ENCODE measurements at places on chromosomes 7 and 10.

GRCh38 chr7:151920488-151920887 lies 35.8 kb upstream of the GALNTL5 start:
- DNase-seq = no peak

DNA sequence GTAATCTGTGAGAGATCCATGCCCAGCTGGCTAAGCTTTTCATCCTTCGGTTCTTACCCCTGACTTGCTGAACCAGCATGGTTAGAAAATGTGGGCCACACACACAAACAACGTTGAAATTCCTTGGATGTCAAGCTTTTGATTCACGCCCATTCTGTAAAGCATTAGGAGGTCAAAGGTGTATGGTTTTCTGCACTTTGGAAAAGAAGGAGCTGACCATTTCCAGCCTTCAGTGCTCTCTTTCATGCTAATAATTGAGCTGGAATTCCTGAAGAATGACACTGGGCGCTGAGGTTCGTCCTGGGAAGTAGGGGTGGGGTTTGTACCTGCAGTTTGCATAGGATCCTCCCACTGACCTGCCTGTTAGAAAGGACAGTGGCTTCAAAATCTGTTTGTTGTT lies 23.1 kb downstream of the KLF6 start:
- DNase-seq = no peak

DNA sequence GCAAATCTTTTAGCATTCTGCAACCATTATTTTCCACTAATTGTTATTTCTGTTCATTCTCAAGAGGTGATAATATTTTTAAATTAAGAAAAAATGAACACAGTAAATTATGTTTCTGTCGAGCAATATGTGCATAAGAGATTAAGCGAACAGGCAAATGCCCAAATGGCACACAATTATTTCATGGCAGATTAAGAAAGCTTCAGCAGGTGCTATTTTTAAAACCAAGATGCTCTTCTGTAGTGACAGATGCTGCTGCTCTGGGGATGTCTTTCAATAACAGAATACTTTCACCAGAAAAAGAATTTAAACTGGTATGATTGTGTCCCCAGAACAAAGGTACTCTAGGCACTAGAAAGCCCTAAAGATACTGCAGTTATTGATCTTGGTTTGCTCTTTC lies 412.7 kb upstream of the SORCS1 start:
- DNase-seq = no peak

DNA sequence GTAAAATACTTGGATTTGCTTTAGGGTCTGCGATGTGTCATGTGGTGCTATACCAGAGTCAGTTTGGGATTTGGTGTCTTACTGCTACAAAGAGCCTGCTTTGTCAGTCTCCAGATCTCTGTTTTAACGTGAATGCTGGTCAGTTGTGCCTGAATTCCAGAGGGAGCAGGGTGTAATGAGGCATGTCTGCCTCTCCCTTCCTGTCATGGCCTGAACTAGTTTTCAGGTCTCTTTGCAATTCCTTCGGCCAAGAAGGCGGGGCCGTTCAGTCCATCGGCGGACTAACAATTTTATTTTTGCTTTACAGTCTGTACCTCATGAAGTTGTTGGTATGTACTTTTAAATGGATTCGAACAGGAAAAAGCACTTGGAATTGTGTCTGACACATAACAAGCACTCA lies 465.1 kb upstream of the ADARB2 start:
- DNase-seq = no peak

DNA sequence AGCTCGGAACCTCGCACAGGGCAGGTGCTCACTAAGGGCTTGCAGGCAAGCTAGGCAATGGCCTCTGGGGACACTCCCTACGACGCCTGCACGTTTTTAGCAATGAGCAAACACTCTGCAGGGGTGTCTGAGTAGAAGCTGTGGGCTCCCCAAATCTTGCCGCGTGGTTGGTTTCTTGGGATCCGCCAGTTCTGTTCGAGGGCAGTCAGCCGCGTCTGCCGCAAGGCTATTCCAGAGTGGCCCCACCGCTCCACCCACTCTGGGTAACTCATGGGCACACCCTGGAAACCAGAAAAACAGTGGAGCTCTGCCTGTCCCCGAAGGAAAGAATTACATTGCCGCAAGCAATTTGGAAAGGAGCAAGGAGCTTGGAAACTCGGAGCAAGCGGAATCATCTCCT lies 189.3 kb upstream of the LYZL2 start:
- no peak for DNase-seq

DNA sequence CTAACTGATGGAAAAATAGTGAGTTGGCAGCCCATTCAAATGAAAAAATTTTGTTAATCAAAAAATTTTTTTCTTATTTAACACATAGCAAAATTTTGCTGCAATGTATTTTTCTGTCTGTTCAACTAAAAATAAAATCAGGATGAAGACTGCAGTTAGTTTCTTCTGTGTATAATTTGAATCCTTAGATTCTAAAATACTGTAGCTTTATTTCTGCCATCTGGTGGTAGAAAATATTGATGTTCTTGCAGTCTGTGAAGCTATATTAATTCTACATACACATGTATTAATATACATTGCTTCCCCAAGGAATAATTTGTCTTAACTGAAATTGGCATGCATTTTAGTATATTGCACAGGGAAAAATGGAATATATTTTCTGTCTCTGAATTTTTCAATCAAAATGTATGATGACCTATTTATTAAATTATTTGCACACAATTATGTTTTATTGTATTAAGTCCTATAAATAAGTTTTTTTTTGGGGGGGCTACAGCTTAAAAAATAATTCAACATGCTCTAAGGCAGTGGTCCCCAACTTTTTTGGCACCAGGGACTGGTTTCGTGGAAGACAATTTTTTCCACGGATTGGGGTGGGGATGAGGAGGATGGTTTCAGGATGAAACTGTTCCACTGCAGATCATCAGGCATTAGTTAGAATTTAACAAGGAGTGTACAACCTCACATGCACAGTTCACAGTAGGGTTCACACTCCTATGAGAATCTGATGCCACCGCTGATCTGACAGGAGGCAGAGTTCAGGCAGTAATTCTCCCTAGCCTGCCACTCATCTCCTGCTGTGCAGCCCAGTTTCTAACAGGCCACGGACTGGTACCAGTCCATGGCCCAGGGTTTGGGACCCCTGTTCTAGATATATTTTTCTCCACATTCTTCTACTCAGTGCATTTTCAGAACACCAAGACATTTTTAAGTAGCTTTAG lies 119.4 kb downstream of the GNAT3 start:
- no peak for DNase-seq

DNA sequence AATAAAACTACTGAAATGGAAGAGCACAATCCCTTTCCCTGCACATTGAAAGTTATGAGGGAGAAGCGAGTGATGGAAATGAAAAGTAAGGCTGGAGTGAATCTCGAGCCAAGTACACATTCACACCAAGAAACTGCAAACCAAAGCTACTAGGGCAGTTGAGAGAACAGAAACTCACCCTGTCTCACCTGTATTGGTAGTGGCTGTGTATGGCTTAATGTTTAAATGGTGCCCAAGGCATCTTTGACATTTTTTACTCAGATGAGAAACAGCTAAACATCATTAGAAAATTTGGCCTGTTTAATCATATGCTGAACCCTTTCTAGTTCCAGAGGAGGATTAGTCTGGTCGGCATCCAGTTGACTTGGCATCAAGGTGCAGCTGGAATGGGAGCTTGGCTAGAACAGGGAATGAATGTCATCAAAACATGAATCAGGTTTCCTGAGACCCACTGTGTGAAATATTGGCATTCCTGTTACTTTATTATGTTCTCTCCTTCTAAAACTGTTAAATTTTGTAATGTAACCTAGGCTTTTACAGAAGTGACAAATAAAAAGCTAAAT lies 840.8 kb downstream of the GRM8 start:
- DNase-seq = no peak

DNA sequence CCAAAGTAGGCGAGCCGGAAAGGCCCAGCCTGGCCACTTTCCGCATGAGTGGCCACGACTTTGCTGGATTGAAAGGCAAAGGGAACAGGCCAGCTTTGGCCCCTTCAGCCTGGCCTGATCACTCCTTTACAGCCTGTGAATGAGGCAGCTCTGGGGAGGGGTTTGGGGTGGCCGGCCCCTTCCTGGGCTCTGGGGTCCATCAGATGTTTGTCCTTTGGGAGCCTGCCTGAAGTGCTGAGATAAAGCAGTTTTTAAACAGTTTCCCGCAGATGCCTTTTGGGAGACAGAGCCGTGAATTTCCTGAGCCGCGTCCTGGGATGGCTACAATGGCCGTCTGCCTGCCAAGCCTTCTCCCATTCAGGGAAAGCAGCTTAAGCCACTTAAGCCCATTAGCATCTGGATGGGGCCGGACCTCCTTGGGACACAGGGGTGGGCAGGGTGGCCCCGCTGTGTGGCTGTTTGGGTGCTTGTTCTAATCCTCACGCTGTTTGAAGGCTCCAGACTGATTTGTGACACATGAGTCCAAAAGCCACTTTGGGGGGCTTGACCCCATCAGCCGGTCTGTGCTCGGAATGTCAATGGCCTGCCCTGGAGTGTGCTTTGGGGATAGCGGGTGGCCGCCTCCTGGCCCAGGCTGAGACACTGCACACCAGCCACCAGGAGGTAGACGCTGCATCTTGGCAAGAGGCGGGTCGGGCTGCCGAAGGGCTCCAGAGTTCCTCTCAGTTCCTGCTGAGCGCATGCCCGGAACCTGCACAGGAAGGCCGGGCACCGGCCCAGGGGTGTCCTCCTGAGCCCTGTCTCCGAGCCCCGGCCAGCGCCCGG lies 38.9 kb downstream of the NKX6-2 start:
- no peak for DNase-seq

GRCh38 chr10:34168439-34168838 lies 646.7 kb downstream of the PARD3 start:
- DNase-seq = no peak

GRCh38 chr7:39616138-39616537 lies 7.2 kb upstream of the RALA start:
- DNase-seq = no peak

- DNase-seq = no peak
Measured at GRCh38 chr7:25959168-25959734, 192.7 kb upstream of the NFE2L3 start.

GRCh38 chr7:65233409-65234034 lies 140.1 kb upstream of the ZNF92 start:
- no peak for DNase-seq

DNA sequence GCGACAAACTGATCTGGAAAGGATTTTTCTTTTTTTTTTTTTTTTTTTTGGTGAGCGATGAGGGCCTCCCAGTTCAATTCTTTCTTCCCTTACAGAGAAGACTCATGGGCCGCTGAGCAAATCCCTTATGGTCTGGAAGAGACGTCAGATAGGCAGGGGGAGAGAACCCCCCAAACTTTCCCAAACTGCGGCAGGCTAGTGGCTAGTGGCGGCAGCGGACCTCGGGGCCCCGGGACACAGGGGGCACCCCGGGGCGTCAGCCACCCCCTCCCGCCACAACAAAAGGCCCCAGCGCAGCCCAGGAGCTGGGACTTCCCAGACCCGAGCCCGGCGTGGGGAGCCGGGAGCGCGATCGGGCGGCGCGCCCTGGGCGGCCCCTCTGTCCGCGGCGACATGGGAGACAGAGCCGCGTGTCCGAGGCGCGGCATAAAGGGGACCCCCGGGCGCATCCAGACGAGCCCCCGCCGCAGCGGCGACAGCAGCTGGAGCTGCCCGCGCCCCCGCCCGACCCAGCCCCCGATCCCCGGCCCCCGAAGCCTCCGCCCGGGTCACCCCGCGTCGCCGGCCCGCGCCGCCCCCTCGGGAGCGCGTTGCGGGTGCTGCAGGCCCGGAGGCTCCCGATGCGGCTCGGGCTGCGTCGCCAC lies 755 bp downstream of the FAM171A1 start:
- DNase-seq = no peak

DNA sequence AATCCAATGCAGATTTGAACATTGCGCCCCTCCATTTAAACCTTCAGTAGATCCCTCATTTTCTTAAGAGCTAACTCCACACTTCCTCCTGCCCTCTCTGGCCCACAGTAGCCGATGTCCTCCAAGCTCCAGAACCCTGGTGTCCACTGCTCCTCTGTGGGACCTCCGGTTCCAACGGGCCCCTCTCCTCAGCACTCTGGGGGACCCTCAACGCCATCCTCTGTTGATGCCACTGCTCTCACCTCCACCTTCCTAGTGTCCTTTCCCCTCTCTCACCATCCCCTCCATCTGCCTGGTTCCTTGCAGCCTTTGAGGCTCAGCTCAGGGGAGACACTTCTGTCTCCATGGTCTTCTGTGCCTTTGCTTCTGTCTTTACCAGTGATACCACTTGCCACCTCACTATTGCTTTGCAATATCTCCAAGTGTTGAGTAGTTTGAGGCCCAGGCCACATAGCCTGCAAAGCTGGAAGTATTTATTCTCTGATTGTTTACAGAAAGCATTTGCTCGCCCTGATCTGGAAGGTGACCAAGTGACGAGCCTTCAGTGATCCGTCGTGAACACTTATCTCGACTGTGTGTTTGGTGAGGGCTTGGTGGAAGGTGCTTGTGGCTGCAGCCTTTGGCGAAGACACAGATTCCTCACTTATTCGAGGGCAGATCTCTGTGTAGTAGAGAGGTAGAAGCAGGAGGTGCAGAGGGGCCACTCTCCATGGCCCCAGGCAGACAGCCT lies 104.8 kb upstream of the SHH start:
- DNase-seq = no peak

DNA sequence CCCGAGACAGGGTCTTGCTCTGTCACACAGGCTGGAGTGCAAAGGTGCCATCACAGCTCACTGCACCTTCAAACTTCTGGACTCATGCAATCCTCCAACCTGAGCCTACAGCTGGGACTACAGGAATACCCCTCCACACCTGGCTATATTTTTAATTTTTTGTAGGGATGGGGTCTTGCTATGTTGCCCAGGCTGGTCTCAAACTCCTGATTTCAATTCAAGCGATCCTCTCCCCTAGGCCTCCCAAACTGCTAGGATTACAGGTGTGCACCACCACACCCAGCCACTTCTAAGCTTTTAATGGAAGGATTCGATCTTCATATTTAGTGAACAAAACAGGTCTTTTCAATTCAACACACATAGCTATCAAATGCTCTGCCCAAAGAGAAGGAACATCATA lies 29.7 kb downstream of the FZD9 start:
- no peak for DNase-seq

DNA sequence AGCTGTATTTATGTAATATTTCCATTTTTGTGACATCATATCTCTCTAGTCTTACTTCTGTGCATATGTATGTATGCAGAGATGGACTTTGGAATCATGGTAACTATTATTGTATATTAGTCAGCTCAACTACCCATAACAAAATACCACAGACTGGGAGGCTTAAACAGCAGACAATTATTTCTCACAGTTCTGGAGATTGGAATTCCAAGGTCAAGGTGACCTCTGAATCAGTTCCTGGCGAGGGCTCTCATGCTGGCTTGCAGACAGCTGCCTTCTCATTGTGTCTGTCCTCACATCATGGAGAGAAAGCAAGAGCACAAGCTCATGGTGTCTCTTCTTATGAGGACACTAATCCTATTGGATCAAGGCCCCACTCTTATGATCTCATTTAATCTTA lies 79.1 kb downstream of the RAMP3 start:
- no peak for DNase-seq

- no peak for DNase-seq
Measured at GRCh38 chr10:27661514-27662286, 83.9 kb downstream of the MKX start.

DNA sequence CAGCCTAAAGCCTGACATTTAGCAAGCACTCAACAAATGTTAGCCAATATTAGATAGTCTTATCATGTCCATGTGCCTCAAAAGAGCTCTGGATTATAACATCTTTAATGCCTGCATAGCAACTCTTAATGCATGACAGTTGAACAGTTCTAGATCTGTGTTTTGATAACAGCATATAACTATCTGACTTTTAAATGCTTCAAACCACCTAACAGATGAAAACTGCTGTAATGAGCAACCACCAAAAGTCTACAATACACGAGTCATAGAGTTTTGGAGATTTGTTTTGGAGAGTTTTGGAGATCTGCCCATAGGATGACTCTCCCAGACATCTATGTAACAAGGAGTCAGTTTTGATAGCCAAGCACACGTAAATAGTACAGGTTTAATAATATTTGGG lies 227.3 kb downstream of the TWIST1 start:
- no peak for DNase-seq
